ENCODE measurements at places on chromosomes 6 and 20.

DNA sequence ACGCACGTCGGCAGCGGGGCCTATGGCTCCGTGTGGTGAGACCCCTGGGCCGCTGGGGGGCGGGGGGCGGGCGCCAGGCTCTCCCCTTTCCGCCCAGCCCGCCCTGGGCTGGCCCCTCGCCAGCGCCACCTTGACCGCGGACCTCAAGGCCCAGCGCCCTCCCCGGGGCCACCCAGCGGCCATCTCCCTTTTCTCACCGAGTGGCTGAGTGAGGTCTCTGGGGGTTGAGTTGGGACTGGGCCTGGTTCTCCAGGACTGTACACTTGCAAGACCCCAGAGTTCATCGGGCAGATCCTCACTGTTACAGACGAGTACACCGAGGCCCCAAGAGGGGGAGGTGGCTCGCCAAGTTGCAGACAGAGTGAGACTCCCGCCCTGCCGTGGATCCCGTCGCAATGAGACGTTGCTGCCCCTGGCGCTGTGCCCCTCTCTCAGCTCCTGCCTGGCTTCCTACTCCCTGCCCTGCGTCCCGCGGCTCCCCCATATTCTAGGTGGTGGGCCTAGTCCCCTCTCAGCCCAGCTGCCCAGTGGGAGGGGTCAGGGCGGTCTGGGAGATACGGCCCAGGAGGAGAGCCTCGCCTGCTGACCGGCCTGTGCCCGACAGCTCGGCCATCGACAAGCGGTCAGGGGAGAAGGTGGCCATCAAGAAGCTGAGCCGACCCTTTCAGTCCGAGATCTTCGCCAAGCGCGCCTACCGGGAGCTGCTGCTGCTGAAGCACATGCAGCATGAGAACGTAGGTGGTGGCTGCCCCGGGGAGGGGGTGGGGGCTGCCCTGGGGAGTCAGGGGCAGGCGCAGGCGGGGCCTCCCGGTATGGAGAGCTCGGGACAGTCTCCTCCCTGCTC lies 576 bp downstream of the MAPK13 start:
- DNase-seq: peak; percentile 26

DNA sequence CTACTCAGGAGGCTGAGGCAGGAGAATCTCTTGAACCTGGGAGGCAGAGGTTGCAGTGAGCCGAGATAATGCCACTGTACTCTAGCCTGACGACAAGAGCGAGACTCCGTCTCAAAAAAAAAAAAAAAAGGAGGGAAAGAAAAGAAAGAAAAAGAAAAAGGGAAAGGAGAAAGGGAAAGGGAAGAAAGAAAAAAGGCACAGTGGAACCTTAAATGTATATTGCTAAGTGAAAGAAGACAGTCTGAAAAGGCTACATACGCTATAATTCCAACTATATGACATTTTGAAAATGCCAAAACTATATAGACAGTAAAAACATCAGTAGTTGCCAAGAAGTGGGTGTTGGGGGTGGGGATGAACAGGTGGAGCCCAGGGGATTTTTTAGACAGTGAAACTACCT lies 16.2 kb downstream of the PPIL4 start:
- DNase-seq: no peak

DNA sequence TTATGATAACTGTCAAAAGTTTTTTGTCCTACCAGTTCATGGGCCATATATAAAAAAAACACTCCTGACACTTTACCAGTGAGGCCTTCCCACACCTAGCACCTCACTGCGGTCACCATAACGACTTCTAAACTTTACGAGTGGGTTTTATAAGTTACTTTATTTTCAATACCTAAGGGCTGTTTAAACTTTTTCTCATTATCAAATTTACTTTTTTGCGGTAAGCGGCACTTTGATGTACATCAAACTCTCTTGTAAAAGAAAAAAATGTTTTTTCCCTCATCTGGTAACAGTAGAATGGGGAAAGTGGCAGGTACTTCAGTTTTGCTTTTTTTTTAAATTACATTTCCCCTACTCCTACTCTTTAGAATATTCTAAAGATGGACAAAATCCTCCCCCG lies 36.2 kb downstream of the FYN start:
- no peak for DNase-seq

- DNase-seq: no peak
These were observed 33.9 kb upstream of the HS3ST5 start for GRCh38 chr6:114376611-114377175.

- DNase-seq: no peak
These were observed 168.4 kb upstream of the CDYL start for GRCh38 chr6:4607793-4608192.

DNA sequence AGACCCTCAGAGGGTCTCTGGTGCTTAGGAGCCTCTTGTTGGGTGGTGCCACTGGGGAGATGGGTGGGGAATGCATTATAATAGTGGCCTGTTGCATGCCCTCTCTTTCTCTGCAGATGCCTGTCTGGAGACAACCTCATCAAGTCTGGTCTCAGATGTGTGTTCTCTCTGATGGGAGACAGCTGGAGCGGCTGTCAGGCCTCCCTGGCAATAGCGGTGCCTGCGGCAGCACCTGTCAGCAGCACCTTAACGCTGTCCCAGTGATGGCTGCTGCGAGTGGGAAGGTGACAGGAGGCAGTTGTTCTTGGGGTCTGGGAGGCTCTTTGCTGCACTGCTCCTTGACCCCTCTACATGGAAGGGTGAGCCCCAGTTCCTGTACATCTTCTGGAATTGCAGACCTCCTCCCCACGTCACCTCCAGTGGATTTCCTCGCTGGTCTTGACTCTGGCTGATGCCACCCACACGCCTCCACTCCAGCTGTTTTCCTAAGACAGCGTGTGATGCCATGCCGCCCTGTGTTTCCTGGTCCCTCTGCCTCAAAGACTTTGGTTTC lies 63.3 kb upstream of the BLCAP start:
- DNase-seq: no peak

GRCh38 chr6:119196715-119197114 lies 118.3 kb upstream of the FAM184A start:
- DNase-seq: no peak

DNA sequence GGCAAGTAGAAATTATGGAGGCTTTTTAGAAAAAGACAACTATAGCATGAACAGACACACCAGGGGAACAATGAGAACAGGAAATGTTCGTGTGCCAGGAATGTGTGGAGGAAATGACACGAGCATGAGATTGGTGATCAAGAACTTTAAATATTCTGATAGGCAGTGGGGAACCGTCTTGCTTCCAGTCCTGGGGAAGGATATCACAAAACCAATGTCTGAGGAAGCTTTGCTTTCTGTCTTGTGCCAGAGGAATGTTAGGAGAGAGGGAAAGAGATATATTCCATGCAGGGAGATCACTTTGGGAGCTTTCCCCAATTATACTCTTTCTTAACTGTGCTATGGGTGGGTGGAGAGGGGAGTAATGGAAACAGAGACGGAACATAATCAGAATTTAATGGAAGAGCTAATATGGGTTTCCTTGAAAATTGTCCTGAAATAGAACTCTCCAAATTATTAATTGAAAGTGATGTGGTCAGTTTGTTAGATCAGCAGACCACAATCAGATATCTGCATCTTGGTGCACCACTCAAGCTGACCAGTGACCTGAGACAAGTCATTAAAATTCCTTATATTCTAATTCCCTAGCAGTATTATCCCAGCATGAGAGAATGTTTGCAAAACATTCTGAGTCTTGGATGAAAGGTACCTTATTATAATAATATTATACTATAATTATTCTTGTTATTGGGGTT lies 178.2 kb downstream of the SOX4 start:
- no peak for DNase-seq

DNA sequence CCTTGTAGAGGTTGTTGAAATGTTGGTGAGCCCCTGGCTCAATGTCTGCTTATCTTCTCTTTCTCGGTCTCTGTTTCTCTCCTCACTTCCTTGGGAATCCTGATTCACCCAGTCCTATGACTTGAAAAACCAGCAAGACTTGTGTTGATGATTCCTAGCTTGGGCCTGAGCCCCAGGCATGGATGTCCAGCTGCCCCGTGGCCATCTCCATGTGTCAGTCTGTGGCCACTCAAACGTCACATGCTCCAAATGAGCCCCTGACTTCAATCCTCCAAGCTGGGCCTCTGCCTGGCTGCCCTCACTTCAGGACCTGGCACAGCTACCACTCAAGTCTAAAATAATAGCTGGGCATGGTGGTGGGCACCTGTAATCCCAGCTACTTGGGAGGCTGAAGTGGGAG lies 81.0 kb downstream of the SRC start:
- no peak for DNase-seq

DNA sequence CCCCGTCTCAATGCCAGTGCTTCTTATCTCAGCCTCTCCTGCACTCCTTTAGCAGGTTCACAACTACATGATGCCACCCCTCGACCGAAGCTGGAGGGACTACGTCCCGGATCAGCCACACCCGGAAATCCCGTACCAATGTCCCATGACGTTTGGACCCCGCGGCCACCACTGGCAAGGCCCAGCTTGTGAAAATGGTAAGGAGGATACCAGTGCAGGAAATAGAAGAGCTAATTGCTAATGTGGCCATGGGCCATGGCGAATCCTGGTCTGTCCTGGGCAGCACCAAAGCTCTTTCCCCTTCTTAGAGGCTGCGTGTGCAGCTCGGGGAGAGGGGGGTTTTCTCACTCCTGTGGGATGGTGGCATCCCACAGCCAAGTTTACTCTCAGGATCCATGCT lies 5.5 kb downstream of the IRF4 start:
- DNase-seq: no peak

- peak; percentile 65 for DNase-seq
These were observed 2.0 kb downstream of the FYN start for GRCh38 chr6:111871207-111871606.
